Activated CD8-positive, alpha-beta memory T cell treated with anti-CD3 and anti-CD28 coated beads for 1 hour (primary cell): ENCODE measurements at places on chromosomes 3 and 15.

- DNase-seq = peak; percentile 40
These were observed 25.0 kb downstream of the CRYGS start for GRCh38 chr3:186519021-186519658.

DNA sequence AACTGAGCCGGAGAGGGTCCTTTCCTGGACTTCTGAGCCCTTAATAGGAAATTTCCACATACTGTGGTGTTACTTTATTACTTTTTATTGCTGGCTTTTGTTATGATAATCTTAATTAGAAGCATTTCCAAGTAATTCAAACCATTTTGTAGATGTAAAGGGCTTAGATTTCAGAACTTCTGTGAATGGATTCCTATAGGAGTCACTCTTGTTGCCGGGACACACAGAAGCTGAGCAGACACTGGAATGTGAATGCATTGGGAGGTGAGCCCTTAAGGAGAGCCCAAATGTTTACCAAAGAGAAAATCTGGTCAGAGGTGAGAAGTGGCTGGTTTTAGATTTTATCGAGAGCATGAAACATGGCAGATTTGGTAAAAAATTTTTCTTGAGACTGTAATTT lies 87.4 kb downstream of the FNDC3B start:
- DNase-seq = no peak

DNA sequence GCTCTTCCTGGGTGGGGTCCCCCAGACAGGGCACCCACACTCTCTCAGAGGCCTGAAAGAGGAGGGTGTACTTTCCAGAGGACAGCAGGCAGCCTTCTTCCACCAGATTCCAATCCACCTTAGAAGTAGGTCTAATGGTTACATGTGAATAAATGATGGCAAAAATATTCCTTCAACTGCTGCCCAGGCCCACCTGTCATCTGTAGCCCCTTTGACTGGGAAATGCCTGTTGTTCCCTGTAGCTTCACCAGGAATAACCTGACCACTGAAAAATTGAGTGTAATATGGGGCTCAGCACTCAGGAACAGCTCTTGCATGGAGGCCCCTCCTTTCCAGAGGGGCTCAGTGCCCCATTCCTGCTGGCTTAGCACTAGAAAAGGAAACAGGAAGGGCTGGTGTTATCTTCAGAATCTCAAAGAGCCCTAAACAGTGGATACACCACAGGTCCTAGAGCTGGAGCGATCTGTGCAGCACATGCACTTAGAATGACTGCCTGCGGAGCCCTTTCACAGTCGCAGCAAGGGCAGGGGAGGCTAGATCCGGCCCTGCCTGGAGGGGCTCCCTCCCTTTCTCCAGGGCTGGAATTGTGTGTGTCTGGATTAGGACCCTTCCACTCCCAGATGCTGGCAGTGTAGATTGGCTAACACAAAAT lies 32.1 kb downstream of the SLC22A14 start:
- DNase-seq = no peak

DNA sequence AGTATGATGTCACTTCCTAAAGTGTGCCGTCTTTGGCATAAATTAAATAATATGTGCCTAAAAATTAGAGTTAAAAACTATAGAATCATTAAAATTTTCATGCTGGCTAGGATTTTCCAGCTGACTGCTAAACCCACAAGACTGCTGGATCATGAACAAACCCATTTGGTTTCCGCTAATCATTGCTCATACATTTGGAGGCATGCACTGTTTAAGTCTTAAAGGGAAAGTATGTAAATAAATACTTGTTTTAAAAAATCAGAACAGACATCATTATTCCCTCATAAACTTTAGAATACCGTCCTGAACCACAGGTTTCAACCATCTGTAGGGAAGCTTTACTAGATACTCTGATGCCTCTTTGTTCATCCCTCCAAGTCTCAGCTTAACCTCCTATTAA lies 26.5 kb downstream of the ATP6V1A start:
- no peak for DNase-seq

DNA sequence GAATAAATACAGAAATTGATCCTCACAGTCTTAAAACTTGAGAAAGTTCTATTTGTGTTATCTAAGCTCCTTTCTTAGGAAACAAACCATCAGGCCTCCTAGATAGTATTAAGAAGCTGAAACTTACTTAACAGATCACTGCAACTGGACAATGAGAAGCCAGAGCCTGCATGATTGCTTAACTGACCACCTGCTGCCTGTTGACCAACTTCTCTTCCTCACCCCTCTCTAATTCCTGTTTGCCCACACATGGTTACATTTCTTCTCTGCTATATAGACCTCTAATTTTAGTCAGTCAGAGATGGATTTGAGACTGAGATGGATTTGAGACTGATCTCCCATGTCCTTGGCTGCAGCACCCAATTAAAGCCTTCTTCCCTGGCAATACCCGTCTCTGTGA lies 13.5 kb downstream of the CCPG1 start:
- no peak for DNase-seq

GRCh38 chr3:186933816-186934215 lies 3.5 kb downstream of the ST6GAL1 start:
- DNase-seq = no peak

DNA sequence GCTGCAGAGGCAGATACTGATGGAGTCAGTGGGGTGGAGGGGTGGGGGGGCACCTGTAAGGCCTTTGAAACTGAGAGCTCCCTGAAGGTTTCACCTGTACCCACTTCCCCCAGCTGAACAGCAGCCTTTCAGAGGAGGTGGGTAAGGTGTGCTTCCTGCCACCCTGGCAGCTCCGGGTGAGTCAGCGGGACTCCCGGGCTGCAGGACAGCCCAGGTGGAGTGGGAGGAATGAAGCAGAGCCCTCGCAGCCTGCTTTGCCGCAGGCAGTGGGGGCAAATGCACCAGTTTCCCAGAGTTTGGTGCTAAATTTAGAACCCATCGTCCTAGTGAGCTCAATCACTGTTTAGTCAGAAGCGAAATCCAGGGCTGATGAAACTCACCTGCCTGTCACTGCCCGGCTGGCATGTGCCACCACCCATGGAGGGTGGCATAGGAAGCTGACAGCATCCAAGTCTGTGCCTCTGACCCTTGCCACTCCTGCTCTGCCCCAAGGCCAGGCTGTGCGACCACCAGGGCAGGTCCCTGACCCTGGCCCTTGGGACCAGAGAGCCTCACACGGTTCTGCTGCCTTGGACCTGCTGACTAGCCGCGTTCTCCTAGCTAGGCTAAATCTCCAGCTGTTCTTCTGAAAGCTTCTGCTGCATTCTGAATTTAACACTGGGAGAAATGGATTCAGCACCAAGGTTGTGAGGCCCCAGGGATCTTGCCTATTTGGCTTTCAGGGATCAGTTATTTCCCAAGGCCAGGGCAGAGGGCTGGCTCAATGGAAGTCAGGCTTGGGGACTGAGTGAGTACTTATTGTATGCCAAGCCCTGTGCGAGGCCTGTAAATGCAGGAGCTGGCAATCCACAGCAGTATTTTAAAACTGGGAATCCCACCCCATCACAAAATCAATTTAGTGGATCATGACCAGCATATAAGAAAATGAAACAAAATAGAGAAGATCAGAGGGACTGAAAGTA lies 67.3 kb upstream of the RASGRF1 start:
- no peak for DNase-seq

GRCh38 chr3:43218921-43219320 lies 67.4 kb upstream of the SNRK start:
- no peak for DNase-seq

GRCh38 chr15:63826528-63826927 lies 7.2 kb downstream of the HERC1 start:
- no peak for DNase-seq

DNA sequence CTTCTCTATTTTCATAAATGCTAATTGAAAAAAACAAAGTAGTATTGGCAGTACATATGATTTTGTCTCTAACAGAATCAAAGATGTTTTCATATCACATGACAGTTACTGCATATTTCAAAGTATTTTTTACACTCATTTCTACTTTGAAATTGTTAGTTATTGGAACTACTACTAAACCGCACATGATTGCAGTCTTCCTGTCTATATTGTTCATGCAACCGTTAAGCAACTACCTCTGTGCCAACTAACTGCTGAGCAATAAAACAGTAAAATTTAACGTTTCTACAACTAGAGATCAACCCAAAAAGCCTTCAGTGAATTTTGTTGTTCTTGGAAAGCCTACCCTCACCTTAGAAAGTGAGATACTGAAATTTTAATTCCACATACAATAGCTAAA lies 64.2 kb downstream of the DMXL2 start:
- DNase-seq = no peak

DNA sequence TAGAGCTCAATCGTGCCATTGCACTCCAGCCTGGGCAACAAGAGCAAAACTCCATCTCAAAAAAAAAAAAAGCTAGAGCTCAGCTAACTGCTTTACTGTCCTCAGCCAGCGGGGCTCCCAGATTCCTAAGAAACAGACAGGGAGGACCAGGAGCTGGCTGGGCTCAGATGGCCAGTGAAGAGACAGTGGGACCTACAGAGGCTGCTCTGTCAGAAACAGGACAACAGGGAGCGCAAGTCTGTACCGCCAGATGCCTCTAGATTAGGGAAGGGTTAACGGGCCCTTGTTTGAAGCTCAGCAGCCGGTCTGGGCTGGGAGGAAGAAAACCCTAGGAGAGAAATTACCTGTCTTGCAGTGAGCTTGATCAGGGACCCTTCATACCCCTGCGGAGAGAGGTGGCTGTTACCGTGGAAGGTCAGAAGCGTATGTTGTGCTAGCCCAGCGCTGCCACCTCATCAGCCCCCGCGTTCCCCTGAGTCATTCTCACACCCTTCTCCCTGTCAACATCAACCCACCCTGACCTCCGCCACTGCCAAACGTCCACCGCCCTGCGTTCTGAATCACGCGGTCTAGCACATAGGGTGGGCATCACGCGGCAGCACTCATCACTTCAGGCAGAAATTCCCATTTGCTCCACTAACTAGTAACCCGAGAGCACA lies 25.3 kb downstream of the RBPMS2 start:
- no peak for DNase-seq

DNA sequence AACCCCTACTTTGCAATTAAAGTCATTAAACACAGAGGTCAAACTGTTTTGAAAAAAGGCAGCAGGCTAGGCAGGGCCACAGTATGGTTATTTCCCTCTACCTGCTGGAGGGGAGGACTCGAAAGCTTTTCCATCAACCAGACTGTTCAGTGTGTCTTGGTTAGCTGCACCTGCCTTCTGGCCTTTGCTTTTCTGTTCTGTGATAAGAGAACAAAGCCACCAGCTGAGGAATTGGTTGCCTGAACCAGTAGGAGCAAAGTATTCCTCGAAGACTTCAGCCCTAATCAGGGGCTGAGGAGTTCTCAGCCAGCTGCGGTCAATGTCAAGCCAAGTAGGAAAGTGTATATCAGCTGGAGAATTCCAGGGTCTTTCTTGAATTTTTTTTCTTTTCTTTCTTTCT lies 132.5 kb downstream of the SOX2 start:
- no peak for DNase-seq

GRCh38 chr3:98730338-98730737 lies 32.8 kb upstream of the ST3GAL6 start:
- no peak for DNase-seq

DNA sequence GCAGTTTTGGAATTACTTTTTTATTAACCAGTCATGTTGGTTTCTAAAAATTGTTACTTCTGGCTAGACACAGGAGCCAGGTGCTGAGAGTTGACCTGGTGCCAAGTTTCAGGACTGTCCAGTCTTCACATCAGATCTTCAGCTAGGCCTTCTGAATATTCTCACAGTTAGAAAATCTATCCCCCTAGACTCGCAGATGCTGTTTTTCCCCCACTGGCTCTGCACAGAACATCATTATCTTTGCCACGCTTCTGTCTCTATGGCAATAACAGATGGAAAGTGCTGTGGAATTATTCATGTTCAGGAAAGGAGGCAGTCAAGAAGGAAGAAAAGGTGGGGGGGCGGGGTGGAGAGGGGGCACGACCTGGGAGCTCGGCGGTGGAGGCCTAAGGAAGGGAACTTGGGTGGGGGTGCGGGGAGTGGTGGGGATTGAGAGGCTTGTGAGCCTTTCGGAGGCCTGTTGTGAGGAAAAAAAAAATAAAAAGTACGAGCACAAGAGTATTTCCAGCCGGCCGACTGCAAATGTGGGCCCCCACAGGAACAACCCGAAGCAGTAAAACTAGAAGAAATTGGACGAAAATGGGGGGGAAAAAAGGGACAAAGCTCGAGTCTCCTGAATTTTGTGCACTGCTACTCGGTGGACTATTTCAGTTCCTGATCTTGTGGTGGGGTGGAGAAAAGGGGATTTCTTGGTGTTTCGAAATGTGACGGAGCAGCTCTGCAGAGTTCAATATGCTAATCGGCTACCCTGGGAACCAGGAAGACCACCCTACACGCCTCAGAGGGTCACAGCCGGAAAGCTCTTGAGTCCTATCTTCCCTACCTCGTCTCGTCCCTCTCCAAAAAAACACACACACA lies 1.5 kb upstream of the SKIL start:
- DNase-seq = no peak

DNA sequence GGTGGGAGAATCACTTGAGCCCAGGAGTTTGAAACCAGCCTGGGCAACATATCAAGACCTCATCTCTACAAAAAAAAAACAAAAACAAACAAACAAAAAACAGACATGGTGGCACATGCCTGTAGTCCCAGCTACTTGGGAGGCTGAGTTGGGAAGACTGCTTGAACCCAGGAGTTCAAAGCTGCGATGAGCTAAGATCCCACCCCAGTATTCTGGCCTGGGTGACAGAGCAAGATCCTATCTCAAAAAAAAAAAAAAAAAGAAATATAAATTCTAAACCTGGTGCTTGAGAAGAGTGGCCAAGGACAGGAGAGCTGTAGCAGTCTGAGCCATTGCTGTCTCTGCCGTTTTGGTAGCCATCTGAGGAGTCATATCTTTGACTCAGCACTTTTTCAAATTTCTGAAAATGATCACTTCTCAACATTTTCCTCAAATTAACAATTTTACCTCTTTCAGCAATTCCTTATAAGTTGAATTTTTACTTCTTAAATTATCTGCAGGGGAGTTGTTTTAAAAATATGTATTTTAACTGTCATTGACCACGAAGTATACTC lies 3.6 kb upstream of the DENND4A start:
- no peak for DNase-seq

- no peak for DNase-seq
These were observed 478.9 kb downstream of the NLGN1 start for GRCh38 chr3:173876476-173876875.

- no peak for DNase-seq
These were observed 30.5 kb downstream of the ACAN start for GRCh38 chr15:88833731-88834100.

- no peak for DNase-seq
These were observed 117.4 kb upstream of the LPP start for GRCh38 chr3:188036375-188037194.
